ENCODE measurements at places on chromosomes 4 and X.
A peak's percentile ranks its signal among the peaks of the same experiment; 100 is the strongest.

DNA sequence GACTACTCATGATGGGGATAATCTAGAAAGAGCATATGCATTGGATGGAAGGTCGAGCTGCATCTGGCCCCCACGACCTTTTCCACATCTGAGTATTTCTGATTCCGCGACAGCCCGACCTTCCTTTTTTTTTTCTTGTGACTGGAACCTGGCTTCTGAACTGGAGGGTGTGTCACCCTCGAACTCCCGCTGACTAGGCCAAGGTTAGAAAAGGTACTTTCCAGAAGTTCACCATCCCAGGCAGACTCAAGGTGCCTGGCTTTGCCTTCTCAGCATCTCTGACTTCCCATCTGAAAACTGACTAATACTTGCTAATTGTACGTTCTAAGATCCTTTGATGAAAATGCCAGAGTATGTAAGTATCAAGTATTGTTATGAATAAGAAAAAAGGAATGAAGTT is 49.3 kb upstream of the CD40LG start:
- no peak for DNase-seq

GRCh38 chr4:24808955-24809354 is 13.6 kb downstream of the SOD3 start:
- no peak for DNase-seq

DNA sequence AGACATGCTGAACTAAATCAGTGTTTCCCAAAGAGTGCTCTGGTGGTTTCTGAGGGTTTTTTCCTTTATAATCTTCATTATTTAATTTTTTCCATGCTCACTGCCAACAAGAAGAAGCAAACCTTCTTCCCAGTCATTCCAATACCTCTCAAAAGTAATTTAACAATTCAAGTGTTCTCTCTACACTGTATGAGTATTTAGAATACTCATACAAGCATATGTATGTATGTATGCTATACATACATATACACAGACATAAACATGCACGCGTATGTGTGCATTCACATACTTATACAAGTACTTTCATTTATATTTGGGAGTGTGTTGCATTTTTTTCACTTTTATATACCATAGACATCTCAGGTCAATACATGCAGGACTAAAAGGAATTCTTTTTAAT is 54.3 kb upstream of the TXK start:
- no peak for DNase-seq

DNA sequence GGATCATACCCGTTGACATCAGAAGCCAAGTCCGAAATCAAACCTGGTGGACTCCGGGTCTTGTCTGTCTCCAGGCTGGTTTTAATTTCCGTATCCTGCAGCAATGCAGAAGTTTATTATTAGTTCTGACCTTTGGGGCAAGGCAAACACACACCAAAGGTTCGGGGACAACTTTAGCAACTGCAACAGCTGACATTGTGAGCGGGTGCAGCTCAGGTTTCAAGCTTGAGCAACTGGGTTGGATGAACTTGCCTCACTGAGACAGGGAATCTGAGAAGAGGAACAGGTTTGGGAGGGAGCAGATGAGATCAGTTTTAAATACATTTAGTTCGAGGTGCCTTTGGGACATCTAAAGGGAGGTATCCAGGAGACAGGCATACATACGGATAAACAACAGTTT is 110.7 kb downstream of the GNL3L start:
- DNase-seq = no peak

- DNase-seq = no peak
Observed at GRCh38 chr4:121863799-121864198, 6.5 kb downstream of the BBS7 start.

DNA sequence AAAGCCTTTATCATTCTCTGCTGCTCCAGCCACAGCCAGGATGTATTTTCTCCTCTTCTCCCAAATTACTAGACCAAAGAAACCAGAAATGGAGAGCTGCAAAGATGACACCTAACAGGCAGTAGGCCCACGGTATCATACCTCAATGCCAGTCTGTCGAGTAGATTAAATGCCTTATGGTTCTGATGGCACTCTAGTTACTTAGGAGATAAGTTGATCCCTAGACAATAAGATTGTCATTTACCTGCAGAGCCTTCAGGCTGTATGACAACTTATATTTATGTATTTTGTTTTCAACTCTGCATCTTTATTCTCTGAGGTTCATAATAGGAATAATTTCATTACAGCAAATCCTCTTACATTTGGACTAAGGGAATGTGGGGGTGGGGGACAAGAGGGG is 262.1 kb downstream of the LDB2 start:
- no peak for DNase-seq

- no peak for DNase-seq
Observed at GRCh38 chrX:120736989-120737388, 107.1 kb upstream of the C1GALT1C1 start.

DNA sequence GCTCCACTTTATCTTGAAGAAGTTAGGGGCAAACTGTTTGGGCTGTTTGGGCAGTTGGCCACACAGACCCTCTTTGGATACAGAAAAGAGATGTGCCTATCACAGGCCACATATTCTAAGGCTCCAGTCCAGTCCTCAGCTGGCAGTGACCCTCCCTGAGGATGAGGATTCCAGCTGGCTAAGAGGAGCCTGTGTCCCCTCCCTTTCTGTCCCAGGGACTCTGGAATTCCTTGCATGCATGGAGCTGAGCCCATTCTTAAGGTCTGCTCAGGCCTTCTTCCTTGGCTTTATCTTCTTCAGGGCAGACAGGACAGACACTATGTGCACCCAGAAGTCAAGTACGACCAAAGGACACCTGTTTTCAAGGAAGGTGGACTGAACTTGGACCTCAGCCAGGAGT is 23.8 kb upstream of the GK2 start:
- DNase-seq = no peak

DNA sequence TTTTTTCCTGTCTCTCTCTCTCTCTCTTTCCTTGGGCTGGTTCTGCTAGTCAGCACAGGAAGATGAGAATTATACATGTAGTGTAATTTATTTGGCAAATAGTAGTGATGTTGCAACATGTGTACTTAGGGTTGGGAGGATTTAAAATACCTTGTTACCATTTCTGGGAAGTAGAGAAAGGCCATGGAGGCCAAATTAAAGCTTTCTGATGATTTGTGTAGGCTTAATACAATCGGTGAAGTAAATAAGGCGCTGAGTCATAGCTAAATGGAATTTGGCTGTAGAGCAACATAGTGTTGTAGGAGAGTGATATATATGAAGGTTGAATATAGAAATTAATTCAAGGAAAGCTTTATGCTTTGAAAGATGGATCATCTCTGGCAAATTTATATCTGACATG is 295.3 kb downstream of the GRID2 start:
- no peak for DNase-seq

DNA sequence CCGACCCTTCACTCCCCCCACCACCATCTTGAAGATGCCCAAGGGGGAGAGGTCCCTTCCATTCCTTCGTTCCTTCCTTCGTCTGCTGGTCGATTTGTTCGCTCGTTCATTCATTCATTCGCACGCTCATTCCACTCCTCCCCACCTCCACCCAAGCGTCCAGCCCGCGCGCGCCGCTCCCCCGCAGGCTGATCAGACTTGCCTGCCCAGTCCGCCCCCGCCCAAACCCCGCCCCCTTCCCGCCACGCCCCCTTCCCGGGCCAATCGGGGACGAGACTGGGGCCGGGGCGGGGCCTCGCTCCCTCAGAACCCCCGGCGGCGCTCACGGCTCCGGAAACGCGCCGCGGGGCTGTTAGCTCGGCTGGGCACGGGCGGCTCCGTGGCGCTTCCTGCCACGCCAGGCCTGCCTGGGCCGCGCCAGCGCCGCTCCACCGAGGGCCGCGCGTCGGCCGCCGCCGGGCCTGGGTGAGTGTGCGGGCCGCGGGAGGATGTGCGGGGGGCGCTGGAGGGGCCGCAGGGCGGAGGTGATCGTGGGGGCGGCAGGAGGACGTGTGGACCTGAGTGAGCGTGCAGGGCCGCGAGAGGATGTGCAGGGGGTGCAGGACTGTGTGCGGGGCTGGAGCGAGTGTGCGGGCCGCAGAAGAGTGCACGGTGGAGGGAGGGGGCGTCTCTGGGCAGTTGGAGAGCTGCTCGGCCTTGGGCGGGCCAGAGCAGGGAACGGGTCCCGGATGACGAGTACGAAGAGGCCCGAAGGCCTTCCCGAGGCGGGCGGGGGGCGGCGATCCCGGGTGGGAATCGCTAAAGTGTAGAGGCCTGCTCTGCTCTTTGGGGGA is at the start of gene ZNF275:
Gene ZNF275 (plus strand): TSS at position 333 of the 833 bp plus-strand sequence. CDS start 2,527 bp downstream, outside the sequence.
- peak; percentile 8 for DNase-seq

DNA sequence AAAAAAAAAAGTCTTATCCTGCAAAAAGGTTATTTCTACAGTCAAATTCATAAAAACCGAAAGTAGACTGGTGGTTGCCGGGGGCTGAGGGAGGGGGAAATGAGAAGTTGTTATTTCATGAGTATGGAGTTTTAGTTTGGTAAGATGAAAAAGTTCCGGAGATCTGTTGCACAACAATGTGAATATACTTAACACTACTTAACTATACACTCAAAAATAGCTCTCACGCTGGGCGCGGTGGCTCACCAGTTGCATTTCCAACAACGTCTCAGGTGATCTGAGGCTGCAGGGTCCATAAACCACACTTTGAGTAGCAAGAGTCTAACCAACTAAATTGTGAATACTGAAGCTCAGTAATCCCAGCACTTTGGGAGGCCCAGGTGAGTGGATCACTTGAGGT is 52.4 kb downstream of the ANOS1 start:
- DNase-seq = no peak

DNA sequence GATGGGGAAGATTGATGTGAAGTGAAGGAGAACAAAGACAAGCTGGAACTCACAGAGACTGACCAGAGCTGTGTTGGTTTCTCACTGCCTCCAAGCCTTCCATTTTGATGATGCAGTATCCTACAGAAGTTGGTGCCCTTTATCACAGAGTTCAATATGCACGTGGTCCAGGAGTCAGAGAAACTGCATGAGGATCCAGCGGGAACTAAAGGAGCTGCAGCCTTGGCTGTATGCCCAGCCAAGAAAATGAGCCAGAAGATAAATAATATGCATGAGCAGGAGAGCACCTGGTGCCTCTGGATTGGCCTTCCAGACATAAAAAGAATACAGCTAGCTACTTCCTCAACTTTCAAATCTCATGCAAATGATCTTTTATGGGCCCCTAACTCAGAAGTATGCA is 44.3 kb upstream of the DCLK2 start:
- no peak for DNase-seq

- no peak for DNase-seq
Observed at GRCh38 chrX:2500091-2500802, 529 bp downstream of the DHRSX start.

- DNase-seq = no peak
Observed at GRCh38 chr4:124899997-124900396, 187.5 kb upstream of the ANKRD50 start.

DNA sequence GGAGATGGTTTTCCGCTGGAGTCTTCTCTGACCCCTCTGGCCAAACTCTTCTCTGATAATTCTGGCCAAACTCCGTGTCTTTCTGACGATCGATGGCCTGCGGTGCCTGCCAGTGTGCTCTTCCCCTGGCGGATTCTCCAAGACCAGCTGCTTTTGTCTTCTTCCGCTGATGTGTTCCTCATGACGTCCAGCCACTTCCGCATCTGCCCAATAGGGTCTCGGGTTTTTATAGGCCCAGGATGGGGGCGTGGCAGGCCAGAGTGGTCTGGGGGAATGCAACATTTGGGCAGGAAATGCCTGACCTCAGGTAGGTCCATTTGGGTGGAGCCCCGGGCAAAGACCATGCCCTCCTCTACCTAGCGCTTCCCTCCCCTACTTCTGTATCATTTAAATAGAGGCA is 1542.1 kb downstream of the STIM2 start:
- no peak for DNase-seq

DNA sequence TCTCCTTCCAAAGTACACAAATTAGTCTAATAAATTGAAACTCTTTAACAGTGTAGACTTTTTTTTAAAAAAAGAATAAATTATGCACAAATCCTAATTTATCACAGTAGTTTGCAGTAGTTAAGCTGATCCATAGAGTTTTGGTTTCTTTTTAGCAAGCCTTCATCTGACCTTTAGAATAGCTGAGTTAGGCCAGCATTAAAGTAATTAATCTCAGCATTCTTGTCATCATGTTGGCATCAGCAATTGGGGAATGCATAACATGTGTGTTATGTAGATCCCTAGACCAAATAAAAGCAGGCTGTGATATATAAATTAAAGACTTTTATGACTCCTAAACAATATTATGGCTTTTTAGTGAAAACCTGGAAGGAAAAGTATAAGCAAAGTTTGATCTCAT is 426.5 kb upstream of the PABPC4L start:
- peak; percentile 5 for DNase-seq

DNA sequence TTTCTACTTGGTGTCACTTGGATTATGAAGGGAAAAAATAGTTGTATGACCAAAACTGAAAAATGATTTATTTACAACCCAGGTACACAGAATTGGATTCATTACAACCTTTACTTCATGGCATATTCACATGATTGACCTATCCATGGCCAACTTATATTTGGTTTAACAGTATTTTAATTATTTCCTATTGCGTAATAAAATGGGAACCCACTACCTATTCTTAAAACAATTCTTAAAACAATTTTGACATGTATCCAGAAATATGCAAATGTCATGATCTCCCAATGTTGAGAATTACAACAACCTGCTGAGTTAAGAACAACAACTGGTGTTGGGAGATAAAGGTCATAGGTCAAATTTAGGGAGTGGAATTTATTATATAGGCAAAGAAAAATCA is 54.8 kb upstream of the DDX53 start:
- no peak for DNase-seq

GRCh38 chrX:120753413-120754251 is 122.0 kb downstream of the CT47B1 start:
- DNase-seq = no peak

DNA sequence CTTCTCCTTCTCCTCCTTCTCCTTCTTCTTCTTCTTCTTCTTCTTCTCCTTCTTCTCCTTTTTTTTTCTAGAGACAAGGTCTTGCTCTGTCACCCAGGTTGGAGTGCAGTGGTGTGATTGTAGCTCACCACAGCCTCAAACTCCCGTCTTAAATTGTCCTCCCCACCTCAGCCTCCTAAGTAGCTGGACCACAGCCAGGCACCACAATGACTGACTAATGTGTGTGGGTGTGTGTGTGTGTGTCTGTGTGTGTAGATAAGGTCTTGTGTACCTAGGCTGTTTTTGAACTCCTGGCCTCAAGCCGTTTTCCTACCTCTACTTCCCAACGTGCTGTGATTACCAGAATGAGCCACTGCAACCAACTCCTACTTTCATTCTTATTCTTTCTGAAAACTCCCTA is 390.9 kb downstream of the ADAM29 start:
- DNase-seq = no peak
